Midbrain (tissue), 1 donor: ENCODE measurements at places on chromosomes 1 and 21.
A peak's percentile ranks its signal among the peaks of the same experiment; 100 is the strongest.

DNA sequence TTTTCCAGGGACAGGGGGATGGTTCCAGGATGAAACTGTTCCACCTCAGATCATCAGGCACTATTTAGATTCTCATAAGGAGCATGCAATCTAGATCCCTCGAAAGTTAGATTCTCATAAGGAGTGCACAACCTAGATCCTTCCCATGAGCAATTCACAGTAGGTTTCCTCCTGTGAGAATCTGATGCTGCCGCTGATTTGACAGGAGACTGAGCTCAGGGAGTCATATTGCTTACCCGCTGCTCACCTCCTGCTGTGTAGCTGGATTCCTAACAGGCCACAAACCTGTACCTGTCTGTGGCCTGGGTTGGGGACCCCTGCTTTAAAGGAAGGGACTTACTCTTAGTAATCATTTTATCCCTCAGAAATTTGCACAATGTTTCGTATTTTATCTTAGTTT, 9.3 kb downstream of the CTH start:
- no peak for DNase-seq

- no peak for DNase-seq
Observed at GRCh38 chr1:193201021-193201420, 14.6 kb upstream of the B3GALT2 start.

GRCh38 chr1:22643381-22643780, at the start of gene C1QC:
C1QC (plus strand) TSS chr1:22643633; CDS start chr1:22644024, 391 bp downstream.
- DNase-seq: peak; percentile 40

GRCh38 chr1:31760471-31761470, 3.4 kb downstream of the ADGRB2 start:
- DNase-seq: peak; percentile 39

DNA sequence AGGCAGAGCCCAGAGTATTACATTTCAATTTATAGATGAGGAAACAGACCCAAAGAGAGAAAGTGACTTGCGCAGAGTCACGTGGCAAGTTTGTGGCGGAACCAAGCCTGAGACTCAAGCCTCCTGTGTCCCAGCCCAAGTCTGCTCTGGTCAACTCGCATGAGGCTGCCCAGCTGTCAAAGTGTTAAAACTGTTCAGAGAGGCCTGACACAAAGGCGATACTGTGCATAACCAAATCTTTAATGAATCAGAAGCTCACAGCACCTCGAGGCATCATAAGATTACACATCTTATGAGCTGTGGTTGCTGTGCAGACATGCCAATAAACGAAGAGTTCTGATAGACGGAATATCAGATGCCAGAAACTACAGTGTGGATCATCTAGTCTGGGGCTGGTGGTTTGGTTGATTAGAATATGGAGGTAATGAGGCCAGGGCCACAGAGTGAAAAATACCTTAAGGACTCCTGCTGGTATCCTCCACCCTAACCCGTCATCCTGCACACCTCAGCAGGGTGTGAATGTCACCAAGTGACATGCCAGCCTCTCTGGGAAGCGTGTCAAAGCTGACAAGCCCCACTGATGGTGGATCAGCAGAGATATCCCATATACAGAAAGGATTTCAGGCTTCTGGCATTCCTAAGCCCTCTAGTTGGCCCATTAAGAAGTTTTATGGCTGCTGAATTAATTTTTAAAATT, 42.2 kb downstream of the TNNT2 start:
- DNase-seq: no peak

- DNase-seq: peak; percentile 57
Observed at GRCh38 chr1:229461032-229461668, 27.3 kb upstream of the ACTA1 start.

DNA sequence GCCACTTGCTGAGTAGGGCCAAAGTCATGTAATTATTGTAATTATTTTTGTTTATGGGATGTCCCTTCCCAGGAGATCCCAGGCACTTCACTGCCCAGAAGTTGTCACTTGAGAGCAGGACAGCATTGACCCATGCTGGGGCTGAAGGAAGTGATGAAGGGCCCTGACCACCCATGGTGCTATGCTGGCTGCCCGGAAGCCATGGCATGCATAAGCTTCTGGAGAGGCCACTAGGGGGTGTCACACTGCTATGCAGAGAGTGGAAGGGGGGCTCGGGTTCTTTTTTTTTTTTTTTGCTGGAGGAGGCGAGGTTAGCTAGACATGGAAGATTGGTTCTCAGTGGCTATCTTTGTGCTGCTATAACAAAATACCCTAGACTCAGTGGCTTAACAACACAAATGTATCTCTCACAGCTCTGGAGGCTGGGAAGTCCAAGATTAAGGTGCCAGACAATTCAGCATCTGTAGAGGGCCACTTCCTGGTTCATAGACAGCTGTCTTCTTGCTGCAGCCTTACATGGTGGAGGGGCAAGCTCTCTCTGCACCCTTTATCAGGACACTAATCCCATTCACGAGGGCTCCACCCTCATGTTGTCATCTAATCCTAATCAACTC, 84.9 kb downstream of the CNIH3 start:
- no peak for DNase-seq

DNA sequence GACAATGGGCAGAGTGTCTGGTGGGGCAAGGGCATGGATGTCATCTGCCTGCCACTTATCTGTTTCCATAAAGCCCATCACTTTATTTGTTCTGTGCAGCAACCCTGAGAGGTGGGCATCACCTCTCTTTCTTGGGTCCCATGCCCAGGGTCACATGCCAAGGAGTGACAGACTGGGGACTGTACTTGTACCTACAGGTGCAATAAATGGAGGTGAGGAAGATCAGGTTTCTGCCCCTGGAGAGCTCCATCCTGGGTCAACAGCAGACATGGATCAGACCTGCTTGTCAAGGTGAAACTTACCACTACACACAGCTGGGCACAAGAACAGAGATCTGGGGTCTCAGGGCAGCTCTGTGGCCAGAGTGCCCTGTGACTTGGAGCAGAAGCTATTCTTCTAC, 18.4 kb upstream of the PRDM16 start:
- DNase-seq: no peak

- no peak for DNase-seq
Observed at GRCh38 chr21:33369586-33369985, 33.6 kb upstream of the IFNGR2 start.

GRCh38 chr1:29521438-29521715, 285.1 kb downstream of the PTPRU start:
- DNase-seq: no peak

DNA sequence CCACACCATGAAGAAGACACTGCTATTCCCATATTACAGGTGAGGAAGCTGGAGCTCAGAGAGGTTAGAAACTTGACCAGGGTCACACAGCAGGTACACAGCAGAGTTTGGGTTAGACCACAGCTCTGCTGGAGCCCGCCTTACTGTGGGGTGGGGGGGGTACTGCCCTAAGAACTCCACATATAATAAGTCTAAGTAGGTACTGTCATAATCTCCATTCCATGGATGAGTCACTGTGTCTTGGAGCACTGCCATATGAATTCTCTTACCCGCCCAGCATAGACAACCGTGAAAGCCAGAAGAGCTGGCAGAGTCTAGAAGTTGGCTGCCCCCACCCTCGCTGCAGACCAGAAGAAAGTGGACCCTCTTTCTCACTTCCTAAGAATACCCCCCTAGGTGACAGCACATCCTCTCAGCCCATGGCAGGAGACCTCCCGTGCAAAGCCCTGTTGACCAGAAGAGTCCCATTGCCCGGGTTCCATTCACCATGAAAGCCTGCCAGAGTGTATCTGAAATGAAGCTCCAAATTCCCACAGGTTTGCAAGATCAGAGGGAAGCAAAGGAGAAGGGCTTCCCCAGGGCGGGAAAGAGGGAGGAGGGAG, 5.2 kb upstream of the PLA2G2D start:
- no peak for DNase-seq

DNA sequence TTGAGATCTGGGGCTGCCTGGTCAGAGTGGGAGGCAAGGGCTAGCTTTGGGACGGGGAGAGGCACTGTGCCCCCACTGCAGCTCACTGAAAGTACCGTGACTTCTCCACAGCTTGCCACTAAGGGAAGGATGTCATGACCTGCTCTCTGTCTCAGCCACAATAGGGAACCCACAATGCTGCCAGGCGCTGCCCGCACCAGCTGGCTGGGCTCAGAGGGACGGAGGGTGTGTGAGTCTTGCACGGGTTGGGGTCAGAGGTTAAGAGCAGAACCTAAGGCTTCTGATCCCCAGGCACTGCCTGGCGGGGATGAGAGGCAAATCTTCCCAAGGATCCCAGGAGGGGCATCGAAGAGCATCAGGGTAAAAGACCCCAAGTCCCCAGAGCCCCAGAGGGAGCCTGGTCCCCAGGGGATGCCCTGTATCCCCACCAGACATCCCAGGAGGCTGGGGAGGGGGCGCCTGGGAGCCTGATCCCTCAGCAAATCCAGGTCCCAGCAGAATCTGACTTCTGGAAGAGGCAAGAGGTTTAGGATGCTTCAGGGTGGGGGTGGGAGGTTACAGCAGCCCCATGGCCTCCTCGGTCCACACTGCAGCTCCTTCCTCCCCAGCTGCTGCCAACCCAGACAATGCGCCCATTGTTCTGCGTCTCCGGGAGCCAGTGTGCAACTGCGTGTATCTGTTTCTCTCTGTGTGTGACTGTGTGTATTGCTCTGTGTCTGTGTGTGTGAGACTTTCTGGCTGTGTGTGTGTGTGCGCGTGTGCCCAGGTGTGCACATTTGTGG, 2.0 kb upstream of the MARCKSL1 start:
- DNase-seq: peak; percentile 89

DNA sequence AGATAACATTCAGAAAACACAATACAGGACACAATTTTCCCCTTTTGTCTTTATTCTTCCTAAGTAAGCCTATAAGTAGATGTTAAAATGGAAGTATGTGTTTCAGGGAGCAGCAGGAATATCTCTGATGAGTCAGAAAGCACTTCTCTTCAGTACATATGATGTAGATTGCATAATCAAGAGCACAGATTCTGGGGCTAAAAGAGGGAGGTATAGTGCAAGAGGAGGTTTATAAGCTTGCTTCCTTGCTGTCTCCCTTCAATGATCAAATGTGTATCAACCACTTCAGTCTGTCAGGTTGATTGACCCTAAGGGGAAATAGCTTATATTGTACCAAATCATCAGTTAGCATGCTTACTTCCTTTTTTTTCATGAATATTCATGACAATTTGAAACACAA, 822.8 kb downstream of the BRINP3 start:
- DNase-seq: no peak

GRCh38 chr1:78619446-78619802, 824 bp upstream of the IFI44L start:
- peak; percentile 50 for DNase-seq

- DNase-seq: no peak
Observed at GRCh38 chr21:30081506-30081905, 85.1 kb downstream of the CLDN17 start.

- no peak for DNase-seq
Observed at GRCh38 chr1:229352975-229353374, 10.1 kb upstream of the CCSAP start.

DNA sequence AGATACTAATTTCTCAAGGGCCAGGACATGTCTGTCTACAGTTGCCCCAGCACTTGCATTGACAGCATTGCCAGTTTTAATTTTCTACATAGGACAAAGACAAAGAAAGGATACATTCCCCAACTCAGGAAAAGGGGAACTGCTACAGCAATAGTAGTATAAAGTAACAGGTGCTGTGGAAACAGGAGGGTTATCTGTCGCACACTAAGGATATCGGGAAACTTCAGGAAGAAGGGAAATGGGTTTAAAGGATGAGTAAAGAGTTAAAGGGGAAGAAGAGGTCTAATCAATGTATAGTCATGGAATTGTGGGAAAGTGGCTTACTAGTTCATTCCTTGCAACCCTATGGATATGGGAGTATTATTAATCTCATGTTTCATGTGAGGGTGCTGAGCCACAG, 16.2 kb downstream of the SYNC start:
- DNase-seq: no peak
